ENCODE measurements at places on chromosomes 5 and 9.
A peak's percentile ranks its signal among the peaks of the same experiment; 100 is the strongest.

DNA sequence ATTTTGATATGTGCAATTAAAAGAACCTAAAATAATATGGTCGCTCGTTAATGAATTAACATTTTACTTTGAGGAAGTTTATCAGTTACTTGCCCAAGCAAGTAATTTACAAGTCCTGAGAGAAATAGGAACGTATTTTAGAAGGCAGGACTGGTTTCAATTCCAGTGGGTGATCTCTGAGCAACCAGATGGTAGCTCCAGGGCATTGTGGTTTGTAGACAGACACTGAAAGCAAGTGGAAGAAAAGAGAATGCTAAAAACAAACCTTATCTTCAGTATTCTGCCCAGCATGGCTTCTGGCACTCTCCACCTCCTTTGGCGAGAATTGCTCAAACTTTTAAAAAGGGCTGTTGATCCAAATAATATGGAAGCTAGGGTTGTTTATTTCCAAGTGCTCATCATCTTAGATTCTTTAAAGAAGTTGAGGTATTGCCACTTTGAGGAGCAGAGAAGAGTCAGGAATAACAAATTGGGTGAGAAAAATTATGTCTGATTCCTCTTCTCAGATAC lies 31.8 kb upstream of the ERAP2 start:
- DNase-seq: no peak

DNA sequence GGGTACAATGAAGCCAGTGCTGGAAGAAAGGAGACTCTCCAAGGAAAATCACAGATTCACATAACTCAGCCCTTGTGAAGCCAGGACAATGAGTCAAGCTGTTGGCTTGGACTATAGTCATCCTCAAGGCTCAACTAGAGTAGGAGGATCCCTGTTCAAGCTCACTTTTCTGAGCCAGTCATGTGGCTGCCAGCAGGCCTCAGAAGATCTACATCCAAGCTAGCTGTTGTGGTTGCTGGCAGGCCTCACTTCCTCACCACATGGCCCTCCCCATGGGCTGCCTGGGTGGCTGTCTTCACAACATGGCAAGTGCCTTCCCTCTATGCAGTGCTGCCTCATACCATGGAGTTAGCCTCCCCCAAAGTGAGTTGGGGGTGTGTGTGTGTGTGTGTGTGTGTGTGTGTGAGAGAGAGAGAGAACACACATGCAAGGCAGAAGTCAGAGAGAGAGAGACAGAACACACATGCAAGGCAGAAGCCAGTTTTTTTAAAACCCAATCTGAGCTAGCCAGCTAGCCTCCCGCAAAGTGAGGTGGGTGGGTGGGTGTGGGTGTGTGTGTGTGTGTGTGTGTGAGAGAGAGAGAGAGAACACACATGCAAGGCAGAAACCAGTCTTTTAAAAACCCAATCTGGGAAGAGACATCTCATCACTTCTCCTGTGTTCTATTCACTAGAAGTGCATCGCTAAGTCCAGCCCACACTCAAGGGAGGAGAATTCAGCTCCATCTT lies 17.1 kb downstream of the SCAI start:
- peak; percentile 47 for DNase-seq

GRCh38 chr5:126656401-126657007 lies 55.8 kb downstream of the PHAX start:
- DNase-seq: no peak

DNA sequence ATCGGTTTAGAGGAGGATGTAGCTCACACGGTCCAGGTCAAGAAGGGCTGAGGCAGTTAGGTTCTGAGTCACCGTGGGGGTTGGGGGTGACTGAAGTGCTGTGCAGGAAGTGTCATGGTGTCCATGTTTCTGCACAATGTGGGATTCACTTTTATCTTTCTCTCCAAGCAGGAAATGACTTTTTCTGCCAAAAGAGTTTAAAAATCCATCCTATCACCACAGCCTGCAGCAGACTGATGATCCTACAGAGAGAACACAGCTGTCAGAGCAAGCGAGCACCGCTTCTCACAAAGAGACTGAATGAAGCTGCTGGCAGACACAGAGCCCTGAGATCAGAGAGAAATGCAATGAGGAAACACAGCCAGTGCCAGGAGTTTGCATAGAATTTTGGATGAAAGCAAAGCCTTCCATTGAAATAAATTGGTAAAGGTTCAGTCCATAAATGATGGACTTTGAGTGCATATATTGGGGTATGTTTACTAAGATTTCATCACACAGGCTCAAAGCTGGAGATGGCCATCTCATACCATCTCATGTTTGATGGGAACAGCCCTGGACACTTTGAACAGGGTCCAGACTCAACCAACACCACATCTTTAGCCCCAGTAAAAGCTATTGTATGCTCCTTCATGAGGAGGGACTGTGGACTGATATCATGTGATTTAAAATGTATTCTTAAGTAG lies 213.9 kb upstream of the FBXL7 start:
- DNase-seq: no peak

GRCh38 chr9:112755016-112755427 lies 4.5 kb downstream of the SNX30 start:
- DNase-seq: no peak

DNA sequence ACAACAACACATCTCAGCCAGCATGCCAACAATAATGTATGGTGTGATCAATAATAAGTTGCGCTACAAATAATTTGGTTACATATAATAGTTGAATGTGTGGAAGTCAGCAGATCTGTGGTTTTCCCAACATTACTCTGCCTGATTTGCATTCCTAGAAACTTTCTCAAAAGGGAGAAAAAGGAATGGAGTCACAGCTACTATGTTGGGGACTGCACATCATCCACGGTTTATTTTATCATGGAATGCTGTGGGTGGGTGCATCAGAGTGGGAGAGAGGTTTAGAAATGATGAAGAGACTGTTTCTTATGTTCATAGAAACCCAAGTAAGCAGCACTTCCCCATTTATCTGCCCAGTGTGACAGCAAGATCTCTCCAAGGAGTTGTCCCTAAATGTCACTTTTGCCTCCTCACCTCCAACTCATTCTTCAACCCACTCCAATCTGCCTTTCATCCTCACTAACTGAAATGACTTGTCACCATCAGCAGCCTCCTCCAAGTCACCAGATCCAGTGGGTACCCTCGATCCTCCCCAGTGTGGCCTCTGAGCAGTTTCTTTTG lies 2.8 kb upstream of the SPOCK1 start:
- no peak for DNase-seq

DNA sequence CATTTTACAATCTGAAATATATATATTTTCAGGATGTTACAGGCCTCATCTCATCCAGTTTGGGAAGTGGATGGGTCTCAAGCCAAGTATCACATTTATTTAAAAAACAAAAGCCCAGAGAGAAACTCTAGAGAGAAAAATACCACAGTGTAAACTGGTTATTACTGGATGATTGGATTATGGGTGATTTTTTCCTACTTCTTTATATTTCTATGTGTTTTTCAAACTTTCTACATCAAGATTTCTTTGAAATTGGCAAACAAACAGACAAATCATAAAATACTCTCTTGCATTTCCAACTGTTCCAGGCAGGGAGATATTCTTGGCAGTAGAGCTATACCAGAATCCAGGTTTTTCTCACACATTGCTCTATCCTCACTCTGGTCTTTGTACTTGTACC lies 116.0 kb upstream of the SMIM23 start:
- no peak for DNase-seq

DNA sequence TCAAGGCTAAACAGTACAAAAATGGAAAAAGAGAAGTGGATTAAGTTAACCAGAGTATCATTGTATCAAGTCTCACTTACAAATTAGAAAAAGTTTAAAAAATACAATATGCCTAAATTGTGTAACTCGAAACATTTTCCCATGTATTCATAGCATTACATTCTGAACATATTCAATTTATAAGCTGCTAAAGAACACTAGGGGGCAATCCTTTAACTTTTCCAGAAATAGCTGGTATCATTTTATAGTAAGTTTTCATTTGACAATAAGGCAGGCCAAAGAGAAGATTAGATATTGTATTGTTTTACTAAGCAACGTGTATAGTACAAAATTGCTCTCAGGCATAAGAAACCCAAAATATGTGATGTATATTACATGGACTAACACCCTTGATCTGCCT lies 234.6 kb downstream of the ADGRV1 start:
- DNase-seq: no peak

- no peak for DNase-seq
These were observed 42.4 kb downstream of the C5orf15 start for GRCh38 chr5:133925866-133926488.

- no peak for DNase-seq
These were observed 1403.5 kb upstream of the CDH18 start for GRCh38 chr5:21391506-21391905.

GRCh38 chr5:14366763-14367162 lies 214.8 kb upstream of the OTULINL start:
- no peak for DNase-seq

GRCh38 chr9:133419005-133419404 lies 1.2 kb upstream of the REXO4 start:
- no peak for DNase-seq

DNA sequence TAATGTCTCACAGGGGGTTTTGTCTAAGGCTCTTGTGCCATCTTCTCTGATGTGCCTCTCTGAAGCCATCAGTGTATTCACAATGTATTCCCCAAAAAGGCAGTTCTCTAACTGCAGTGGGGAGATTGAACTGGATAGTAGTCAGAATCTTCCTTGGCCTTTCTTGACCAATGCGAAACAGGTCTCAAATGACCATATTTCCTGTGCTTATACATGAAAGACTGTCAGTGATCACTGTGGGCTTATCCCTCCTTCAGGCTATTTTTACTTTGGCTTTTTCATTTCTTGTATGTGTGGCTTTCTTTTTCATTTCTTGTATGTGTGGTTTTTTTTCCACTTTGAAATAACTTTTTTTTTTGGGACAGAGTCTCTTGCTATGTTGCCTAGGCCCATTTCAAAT lies 19.7 kb downstream of the HMGXB3 start:
- DNase-seq: no peak

DNA sequence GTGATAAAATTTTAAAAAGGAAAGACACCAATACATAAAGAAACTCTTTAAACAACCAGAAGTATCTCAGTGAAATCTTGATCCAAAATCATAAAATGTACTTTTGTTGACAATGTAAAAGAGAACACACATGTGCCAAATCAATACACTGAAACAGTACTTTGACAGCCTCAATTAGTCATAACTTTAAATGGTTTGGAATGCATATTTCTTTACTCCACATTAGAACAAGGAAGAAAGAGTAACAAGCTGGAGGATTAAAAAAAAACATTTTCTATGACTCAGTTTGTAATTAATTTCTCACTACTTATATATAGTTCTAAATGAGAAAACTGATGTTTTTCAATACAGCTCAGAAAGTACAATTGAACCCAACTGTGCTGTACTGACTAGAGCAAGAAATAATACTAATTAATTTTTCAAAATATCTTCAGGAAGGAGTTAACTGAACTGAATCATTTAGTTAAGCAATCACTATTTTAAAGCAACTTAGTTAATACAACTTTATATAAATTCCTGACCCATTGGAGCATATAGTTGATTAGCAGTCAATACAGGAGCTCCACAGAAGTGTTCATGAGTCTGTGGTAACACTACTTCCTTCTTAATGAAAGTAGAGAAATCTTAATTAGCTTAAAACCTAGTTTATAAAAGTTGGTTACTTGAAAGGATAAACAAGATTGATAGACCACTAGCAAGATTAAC lies 101.0 kb downstream of the NR3C1 start:
- no peak for DNase-seq

- DNase-seq: no peak
These were observed 80.9 kb downstream of the KIF4B start for GRCh38 chr5:155094455-155094854.

- DNase-seq: no peak
These were observed 1.2 kb downstream of the DROSHA start for GRCh38 chr5:31530541-31531265.

GRCh38 chr5:131229623-131230022 lies 34.2 kb upstream of the CDC42SE2 start:
- no peak for DNase-seq

GRCh38 chr9:89710697-89711096 lies 105.9 kb downstream of the GADD45G start:
- no peak for DNase-seq

GRCh38 chr5:90612919-90613318 lies 54.3 kb downstream of the ADGRV1 start:
- no peak for DNase-seq

DNA sequence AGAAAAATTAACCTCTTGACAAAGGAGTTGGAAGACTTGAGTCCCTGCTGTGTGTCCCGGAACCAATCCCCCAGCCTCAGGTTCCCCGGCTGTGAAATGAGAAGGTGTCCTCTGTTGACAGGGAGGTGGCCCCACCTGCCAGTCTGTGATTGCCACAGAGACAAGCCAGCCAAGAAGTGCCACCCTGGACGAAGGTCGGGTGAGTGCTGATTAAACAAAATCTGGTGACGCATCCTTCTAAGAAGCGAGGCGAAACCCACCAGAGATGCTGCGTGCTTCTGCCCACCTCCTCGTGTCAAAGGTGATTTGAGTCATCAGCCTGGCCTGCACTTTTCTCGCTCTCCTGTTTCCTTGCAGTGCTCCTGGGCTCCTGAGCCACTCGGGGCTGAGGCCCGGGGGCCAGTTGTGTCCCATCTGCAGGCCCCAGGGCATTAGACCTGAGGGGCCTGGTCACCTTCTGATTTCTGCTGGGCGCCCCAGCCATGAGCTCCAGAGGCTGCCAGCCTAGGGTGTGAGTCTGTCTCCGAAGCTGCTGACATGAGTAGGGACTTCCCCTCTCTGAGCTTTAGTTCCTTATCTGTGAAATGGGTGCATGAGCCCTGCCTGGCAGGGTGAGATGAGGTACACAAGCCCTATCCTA lies 28.7 kb downstream of the NEK6 start:
- DNase-seq: peak; percentile 30

- no peak for DNase-seq
These were observed 121.4 kb downstream of the ENC1 start for GRCh38 chr5:74519161-74519571.

- no peak for DNase-seq
These were observed 73.6 kb upstream of the ALDH1B1 start for GRCh38 chr9:38318759-38319495.

DNA sequence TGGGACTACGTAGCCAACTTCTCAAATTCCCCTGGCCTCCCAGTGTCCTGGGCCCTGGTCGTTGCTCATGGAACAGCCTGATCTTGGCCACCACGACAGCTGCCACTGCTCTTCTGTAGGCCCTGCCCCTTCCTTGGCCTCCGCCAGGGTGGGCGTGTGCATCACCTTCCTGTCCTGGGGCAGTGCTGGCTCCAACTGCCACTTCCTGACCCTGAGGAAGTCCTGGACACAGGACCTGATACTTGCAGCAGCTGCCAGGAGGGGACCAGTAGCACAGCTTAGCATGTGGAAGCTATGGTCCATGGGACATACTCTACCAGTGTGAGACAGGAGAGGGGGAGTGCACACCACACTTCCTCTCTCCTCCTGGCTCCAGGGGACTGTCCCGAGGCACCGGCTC lies 145.2 kb downstream of the TENT4A start:
- no peak for DNase-seq

- no peak for DNase-seq
These were observed 28.3 kb downstream of the EBF1 start for GRCh38 chr5:159071382-159071781.

DNA sequence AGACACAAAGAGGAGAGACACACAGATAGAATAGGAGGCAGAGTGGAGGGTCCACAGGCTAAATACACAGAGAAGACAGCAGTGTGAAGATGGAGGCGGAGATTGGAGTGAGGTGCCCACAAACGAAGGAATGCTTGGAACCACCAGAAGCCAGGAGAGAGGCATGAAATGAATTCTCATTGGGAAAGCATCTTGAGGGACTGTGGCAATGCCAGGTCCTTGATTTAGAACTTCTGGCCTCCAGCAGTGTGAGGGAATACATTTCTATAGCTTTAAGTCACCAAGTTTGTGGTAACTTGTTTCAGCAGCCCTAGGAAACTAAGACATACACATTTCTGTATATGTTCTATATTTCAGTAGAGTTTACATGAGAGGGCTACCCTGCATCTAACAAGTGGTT lies 396.6 kb upstream of the ZNF608 start:
- DNase-seq: no peak

- no peak for DNase-seq
These were observed 40.1 kb downstream of the SLC38A9 start for GRCh38 chr5:55671975-55672374.
